Activated naive CD4-positive, alpha-beta T cell treated with anti-CD3 and anti-CD28 coated beads for 36 hours (primary cell): ENCODE measurements at places on chromosomes 1 and 21. TPM values are rescaled to one million over a fixed set of nuclear protein-coding genes. Genes with fewer than 3 reads are reported as not detected.
A peak's percentile ranks its signal among the peaks of the same experiment; 100 is the strongest.

The RAB42 gene
- not detected for total RNA-seq

The TRIM17 gene
- total RNA-seq: 1.0 TPM

The CFHR5 gene
- not detected for total RNA-seq

DNA sequence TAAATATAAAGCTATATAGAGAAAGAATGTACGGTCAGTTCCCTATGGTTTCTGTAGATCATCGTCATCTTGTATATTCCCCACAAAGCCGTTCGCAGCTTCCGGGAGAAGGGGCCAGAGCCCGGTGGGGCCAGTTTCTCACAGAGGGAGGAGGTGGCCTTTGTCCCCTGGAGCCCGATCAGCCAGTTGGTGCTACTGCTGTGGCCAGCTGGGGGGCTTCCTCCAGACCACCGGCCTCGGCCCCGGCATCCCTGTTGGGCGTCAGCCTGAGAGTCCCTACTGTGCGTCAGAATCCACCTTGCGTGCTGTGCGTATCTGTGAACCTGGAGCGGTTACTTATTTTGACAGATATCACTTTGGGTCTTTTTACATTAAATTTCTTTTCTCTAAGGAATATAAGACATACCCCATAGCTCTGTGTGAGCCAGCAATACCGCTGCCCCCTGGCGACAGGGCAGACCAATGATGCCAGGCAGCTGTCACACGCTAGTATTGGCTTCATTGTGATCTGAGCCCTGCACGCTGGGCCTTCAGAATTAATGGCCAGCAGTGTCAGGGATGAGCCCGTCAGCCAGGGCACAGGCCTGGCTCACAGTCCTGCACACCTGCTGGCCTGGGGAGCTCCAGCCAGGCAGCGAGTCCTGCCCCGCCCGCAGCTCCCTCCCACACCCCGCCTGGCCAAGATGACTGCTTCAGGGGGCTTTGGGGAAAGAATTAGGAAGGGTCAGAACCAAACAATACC lies 145.9 kb downstream of the PGBD5 start:
- H3K36me3 ChIP-seq: peaks cover 25% of the 10 kb centered on the region
- no peak overlapping the region for H3K4me3 ChIP-seq
- H3K27ac ChIP-seq: no peak overlapping the region
- DNase-seq: no peak

- DNase-seq: no peak
- peaks cover 9% of the 10 kb centered on the region for H3K36me3 ChIP-seq
- peaks cover 5% of the 10 kb centered on the region for H3K4me1 ChIP-seq
- H3K27ac ChIP-seq: no peak overlapping the region
- no peak overlapping the region for H3K4me3 ChIP-seq
Observed at GRCh38 chr1:10561497-10561896, 86.7 kb downstream of the PEX14 start.

- H3K27ac ChIP-seq: no peak overlapping the region
- H3K36me3 ChIP-seq: no peaks in the 10 kb centered on the region
- no peaks in the 10 kb centered on the region for H3K4me1 ChIP-seq
- peaks cover 10% of the 10 kb centered on the region for H3K27me3 ChIP-seq
- no peak overlapping the region for H3K4me3 ChIP-seq
- no peak for DNase-seq
Observed at GRCh38 chr1:110585481-110585880, 20.7 kb downstream of the KCNA2 start.

DNA sequence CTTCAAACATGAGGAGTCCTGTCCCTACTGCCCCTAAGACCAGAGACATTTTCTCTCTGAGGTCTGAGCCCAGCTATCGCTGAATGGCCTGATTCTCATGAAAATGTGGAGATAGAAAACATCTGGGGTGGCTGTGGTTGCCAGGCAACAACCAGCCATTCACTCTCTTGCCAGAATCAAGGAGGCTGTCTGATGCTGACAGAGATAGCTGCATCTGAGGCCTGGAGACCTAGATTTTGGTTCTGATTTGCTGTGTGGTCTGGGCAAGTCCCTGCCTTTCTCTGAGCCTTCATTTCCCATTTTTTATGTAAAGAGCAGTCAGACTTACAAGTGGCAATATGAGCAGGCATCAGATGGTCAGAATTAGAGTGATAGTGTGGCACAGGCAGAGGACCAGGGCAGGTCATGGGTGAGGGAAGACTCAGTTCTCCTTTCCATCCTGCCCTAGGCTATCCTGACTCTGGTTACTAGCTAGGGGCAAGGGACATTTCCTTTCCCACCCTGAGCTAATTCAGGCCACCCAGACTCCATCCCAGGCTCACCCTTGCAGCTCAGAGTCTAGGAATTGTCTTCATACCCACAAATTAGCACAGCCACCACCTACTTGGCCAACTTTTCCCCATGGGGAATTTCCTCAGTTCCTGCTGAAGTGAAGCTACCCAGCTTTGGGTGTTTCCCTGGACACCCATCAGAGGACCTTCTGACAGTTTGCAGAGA lies 20.0 kb upstream of the RNF19B start:
- peak; percentile 64 for DNase-seq
- H3K4me1 ChIP-seq: peaks cover 50% of the 10 kb centered on the region
- H3K27ac ChIP-seq: peak overlapping the region; percentile 33
- H3K4me3 ChIP-seq: no peak overlapping the region
